CD4-positive, alpha-beta T cell treated with Interleukin-10 for 1 hour (primary cell): ENCODE measurements at places on chromosomes 13 and 19.

DNA sequence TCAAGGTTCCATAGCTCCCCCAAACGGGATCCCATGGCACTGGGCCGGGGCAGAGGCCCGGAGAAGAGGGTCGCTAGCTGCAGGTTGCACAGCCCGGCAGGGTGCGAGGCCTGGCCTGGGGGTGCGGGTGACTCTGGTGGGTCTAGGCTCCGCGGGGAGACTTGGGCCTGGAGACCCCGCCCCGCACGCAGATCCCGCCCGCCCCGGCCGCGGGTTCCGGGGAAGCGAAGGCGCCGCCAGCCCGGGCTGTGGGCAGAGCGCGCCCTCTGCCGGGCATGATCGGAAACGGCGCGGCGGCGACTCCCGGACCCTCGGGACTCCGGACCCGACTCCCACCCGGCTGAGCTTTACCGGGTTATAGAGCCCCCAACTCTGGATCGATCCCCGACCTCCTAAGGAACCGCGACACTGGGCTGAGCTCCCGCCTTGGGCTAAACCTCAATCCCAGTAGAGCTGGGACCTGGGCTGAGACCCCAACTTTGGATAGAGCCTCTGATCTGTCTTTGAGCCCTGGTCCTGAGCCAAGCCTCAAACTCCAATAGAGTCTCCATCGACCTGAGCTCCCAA lies 3.1 kb upstream of the TNFAIP8L1 start:
- peak; percentile 77 for DNase-seq

DNA sequence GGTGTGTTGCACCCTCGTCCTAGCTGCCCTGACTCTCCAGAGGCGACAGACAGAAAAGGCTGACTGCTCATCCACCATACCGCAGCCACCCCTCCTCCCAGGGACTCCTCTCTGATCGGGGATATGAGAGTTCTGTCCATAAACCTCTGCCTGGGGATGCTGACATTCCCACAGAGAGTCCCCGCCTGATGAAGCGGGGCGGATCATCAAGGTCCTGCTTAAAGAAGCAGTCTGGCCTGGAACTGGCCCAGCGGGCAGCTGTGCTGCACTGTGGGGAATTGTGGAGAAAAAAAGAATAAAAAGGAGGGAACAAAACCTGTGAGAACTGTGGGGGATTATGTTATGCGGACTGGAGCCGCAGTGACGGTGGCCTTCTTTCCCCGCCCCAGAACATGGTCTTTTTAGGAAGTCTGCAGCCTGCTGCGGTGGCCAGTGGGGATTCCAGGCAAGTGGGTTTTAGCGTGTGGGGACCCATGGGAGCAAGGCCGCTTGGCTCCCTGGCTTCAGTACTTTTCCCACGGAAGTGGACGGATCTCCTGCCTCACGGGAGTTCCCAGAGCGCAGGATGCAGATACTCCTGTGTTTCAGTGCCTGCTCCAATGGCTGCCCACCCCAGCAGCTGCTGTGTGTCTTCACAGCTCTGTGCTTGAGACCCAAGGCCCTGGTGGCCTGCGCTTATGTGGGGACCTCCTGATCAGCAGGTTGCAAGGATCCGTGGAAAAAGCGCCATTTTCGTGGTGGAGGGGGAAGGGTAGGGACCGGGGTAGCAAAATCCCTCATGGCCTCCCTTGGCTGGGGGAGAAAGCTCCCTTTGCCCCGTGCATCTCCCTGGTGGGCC lies 1456.2 kb upstream of the SLC10A2 start:
- no peak for DNase-seq

- peak; percentile 55 for DNase-seq
These were observed 166.1 kb downstream of the ITGBL1 start for GRCh38 chr13:101618440-101619187.

DNA sequence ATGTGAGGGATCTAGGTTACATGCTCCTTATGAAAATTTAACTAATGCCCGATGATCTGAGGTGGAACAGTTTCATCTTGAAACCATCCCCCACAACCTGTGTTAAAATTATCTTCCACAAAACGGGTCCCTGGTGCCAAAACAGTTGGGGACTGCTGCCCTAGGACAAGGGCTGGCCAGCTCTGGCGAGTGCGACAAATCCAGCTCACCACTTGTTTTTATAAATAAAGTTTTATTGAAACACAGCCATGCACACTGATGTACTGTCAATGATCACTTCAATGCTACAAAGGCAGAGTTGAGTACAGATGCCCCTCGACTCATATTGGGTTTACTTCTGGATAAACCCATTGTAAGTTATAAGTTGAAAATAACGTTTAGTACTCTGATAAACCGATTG lies 235.3 kb downstream of the ATP8A2 start:
- DNase-seq, result no peak

- no peak for DNase-seq
These were observed 94.0 kb downstream of the PCDH9 start for GRCh38 chr13:67136157-67136556.

GRCh38 chr19:9913237-9914000 lies 22.9 kb downstream of the OLFM2 start:
- no peak for DNase-seq

- DNase-seq, result no peak
These were observed 95.1 kb downstream of the RAB20 start for GRCh38 chr13:110466266-110466915.

DNA sequence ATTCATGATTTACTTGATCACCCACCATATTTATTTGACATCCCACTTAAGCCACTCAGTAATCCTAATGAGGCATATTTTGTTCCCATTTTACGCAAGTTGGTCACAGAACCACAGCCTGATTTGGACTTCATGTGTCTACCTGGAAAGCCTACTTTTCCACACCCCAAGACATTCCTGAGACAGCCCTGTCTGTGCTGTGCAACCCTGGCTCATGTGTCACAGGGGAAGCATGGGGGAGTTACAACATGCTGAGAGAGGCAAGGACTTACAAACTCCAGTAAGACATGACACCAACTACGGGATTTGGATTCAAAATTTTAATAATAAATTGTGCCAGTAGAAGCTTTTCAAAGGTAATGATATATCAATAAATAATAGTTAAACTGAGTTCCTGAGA lies 70.2 kb upstream of the XPO4 start:
- DNase-seq, result no peak

GRCh38 chr13:106499896-106500295 lies 35.6 kb downstream of the EFNB2 start:
- DNase-seq, result no peak

GRCh38 chr13:51683597-51683996 lies 99.3 kb downstream of the WDFY2 start:
- DNase-seq, result no peak

DNA sequence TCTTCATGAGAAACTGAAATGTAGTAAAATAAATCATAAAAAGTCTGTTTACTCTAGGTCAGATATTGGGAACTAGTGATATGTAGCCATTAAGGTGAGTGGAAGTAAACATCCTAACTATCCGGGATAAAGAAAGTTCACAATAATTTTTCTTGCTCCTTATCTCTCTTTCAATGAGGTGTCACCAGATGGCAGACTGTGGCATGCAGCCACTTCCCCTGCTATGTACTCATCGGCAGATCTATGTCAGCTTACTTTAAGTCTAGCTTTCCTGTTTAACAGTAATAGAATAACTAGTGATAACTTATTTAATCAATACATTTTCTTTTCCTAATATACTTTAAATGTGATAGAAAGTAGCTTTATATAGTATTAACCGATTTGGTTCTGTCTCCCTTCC lies 181.9 kb downstream of the NDFIP2 start:
- no peak for DNase-seq

- peak; percentile 38 for DNase-seq
These were observed 665 bp downstream of the ZNF347 start for GRCh38 chr19:53158119-53158656.

DNA sequence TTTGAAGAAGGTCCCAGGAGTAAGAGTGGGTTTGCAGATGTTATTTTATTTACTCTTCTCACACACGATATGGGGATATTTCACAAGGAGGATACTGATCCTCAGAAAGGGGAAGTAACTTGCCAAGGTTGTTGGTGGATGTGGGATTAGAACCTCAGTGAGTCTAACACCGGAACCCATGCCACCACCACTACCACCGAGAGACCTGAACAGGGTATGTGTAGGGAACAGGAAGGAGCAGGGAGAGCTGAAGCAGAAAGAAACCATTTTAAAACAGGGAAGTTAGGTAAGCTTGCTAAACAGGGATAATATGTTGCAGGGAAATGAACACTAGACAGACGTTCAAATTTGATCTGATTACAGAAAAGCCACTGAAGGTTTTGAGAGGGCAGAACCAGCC lies 11.6 kb upstream of the CEACAM3 start:
- peak; percentile 8 for DNase-seq
